Caki2 (cell line): ENCODE measurements at places on chromosomes 2 and 18. TPM values are rescaled to one million over a fixed set of nuclear protein-coding genes. Genes with fewer than 3 reads are reported as not detected.
A peak's percentile ranks its signal among the peaks of the same experiment; 100 is the strongest.

DNA sequence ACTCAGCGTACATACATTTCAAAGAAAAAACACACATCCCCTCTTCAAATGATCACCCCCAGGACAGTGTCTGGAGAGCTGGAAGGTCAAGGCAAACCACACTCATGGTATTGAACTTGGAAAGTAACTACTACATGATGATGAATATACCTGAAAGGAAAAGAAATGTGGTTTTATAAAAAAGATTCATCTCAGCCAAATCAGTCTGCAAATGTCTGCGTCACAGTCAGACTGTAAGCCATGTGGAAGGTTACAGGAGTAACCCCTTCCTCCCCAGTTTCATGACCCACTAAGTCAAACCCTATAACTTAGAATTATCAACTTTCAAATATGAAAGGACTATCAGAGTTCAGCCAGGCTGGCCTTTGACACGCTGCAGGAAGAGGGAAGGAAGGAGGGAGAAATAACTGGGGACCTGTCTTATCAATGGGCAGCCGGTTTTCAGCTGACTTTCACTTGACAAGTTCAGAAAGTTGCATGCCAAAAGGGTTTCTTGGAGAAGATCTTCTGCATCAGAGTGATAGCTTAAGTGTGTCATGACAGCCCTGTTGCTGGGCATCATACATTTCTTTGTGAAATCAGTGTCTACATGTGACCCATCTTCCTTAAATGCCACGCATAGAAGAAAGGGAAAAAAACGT, 7.0 kb upstream of the BMP10 start:
- DNase-seq, result no peak

DNA sequence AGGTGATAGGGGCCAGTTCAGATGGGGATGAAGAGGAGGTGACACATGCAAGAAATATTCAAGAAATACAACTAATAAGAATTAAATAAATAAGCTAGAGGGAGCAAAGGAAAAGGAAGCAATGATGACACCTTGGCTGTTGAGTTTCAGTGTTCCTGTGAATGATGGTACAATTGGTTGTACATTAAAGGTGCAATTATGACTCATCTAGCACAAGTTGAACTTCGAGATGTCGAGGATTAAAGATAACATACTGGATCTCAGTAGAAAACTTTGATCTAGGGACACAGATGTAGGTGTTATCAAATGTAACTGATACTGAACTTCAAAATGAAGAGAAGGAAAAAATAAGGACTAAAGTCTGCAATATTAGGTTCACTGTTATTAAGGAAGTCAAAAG, 760.6 kb upstream of the CHAC2 start:
- peak; percentile 27 for DNase-seq

DNA sequence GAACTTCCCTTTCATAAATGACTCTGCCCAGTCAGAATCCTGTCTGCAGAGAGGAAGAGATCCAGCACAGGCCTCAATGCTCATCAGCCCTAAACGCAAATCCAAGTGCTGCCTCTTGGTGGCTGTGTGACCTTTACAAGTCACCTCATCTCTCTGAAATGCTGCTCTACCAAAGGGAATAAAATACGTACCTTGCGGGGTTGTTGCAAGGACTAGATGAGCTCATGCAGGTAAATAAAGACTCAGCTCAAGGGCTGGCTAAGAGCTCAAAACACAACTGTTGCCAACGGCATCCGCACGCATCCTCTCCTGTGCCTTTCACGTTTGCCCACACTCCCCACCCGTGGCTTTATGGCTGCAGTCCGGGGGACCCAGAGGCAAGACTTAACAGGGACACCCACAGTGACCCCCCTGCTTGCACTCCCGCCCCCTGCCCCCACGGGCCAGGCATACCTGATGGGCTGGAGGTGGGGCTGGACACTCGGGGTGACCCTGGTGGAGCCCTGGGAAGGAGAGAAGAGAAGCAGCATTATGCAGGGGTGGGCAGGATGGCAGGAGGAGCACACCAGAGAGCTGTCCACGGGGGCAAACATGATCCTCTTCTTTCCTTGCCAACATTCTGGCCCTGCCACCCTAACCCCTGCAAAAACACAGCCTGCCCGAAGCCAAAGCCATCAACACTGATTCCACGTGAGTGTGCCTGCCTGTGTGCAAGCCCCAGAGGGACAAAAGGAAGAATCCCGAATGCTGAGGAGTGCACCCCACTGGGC, 102.6 kb downstream of the TNS1 start:
- DNase-seq, result no peak

DNA sequence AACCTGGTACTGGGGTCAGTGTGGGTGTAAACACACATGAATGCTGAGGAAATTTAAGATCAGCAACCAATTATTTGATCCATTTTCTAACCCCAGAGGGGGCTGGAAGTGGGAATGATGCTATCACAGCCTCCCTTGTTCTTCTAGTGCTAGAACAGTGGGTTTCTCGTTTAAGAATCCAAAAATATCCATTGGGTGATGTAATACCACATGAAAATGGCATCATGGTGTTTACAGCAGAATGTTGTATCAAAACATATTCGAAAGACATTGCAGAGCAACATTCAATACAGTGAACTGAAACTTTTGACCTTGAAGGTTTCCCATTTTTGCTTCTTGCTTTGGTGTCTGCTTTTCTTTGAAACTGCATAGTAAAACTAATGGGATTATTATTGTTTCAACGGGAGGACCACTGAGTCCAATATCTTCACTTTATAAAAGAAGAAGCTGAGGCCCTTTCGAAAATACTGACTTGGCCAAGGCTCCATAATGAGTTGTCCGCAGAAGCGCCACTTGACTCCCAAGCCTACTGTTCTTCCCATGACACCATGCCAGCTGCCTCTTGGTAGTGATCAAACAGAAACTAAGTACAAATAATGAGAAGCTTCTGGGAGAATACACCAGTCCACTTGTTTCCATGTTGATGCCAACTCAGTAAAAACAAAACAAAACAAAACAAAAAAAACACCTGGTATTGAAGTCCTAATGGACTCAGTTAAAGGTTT, 106.1 kb downstream of the COLEC12 start:
- no peak for DNase-seq

DNA sequence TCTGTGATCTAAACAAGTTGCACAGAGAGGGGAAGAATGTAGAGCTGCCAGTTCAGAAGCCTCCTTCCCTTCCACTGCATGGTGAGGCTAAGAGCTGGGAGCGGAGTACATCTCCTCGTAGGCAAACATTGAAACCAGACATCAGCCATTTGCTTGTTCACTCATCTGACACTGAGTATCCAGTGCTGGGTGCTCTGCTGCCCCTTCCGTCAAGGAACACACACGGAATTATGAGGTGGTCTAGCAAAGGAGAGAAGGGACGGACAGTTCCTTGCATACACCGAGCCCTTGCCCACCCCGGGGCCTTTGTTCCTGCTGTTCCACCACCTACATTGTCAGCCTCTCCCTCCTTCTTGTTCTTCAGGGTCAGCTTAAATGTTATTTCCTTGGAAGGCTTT, 44.6 kb downstream of the SLC4A1AP start:
- no peak for DNase-seq

DNA sequence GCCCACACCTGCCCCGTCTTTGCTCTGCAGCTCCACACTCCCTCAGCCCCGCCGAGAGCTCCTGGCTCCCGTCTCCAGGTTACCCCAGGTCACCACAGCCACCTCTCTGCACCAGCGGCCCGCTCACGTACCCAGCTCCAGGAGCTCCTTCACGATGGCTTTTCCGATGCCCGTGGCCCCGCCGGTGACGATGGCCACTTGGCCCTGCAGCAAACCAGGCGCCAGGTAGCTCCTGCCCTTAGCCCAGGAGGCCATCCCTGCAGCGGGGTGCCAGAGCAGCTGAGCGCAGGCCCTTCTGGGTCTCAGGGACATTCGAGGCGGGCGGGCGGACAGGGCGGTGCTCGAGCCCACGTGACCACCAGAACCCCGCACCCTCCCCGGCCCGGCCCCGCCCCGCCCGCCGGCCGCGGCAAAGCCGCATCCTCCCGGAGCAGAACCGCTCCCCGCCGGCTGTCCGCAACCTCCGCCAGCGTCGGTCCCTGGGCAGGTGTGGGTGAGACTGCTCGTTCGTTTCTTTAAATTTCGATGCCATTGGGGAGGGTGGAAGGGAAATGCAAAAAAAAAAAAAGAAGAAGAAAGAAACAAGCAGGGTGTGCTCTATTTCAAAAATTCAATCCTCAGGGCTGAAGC, at the start of the genes PECR and TMEM169:
TSS of gene PECR (minus strand) at position 323 of the 630 bp plus-strand sequence. CDS start at position 255, 68 bp downstream.
TSS of gene TMEM169 (plus strand) at position 433 of the 630 bp plus-strand sequence. CDS start 14,045 bp downstream, outside the sequence.
- peak; percentile 68 for DNase-seq

DNA sequence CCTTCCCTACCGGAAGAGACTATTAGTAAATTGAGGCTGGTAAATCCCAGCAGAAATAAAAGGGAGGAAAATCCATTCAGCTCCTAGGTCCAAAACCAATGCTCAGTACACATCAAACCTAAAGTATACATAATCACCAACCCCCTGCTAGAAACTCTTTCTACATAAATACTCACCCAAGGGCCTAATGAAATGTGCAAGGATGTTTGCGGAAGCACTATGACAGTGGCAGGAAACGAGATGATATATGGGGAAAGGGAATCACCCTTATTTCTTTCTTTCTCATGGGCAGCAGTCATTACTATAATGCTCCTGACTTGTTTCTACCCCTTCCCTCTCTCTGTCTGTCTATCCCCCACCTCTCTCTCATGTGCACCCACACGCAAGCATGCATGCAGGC, 1.3 kb upstream of the SCTR start:
- no peak for DNase-seq

DNA sequence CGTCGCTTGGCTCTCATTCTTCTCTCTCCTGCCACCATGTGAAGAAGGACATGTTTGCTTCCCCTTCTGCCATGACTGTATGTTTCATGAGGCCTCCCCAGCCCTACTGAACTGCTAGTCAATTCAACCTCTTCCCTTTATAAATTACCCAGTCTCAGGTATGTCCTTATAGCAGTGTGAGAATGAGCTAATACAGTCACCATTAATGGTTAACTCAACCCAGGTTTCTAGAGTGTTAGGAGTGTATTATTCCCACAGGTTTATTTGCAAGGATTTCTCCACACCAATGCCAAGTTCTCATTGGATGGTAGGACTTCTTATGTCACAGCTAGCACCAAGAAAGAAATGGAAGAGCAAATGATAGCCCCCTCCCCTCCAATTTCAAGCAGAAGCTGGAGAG, 71.9 kb downstream of the DYNAP start:
- DNase-seq, result no peak

DNA sequence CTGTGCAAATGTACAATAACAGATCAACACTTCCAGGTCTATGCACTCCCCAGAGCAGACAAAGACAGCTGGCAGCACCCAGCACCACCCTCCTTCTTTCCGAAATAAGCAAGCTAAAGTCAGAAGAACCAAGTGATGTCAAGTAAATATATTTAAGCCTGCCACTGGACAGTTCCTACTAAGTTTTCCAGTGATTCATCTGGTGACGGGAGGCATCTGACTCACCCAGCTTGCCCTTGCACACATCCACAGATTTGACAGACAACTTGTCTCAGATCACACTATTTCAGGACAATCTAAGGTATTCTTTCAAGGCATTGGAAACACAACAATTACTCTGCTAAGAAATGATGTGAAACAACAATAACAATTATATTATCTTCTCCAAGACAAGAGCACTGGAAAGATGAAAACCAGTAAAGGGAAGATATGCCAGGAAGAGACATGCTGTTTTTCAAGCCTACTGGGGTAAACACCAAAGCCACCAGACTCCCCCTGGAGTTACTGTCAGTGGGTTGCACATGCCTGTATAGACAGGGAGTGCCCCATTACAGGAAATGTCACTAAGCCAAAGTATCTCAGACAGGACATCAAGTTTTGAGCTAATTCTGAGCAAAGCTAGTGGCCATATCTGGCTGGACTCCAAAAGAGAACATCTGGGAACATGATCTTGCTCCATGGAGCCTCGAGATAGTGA, 287.9 kb upstream of the KLHL29 start:
- no peak for DNase-seq

- DNase-seq, result peak; percentile 25
Measured at GRCh38 chr2:86238354-86238753, 39.1 kb downstream of the MRPL35 start.

GRCh38 chr18:50917021-50917420, 38.1 kb downstream of the ME2 start:
- no peak for DNase-seq

- no peak for DNase-seq
Measured at GRCh38 chr18:12477606-12478005, 69.9 kb downstream of the PRELID3A start.

DNA sequence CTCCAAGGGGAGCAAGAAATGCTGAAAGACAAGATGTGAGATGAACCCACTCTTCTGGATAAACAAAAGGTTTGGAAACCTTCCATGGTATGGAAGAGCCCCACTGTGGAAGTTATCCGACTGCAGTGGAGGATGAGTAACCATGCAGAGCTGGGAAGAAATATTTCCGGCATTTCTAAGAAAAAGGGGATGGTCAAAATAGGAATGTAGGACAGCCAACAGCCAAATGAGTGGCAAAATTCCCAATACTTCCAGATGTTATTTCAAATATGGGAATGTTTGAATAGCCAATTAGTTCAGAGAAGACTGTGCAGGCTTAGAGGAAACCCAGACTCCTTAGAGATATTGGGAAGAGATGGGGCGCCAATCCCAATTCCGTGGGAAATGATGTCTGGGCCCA, 246.8 kb downstream of the RAD51AP2 start:
- DNase-seq, result no peak

DNA sequence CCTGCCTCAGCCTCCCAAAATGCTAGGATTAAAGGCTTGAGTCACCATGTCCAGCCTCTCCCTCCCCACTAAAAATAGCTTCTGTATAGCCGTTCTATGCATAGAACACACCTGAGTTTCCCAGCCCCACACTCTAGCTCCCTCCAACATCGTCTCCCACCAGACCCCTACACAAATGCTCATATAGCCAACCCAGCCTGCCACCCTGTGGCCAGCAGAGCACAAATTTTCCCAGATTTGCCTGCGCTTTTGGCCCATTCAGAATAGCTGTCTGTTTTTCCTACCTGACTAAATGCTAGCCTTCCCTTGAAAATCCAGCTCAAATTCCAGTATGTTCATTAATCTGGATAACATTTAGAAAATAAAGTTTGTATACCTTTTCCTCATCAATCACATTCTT, 22.8 kb downstream of the TRABD2A start:
- no peak for DNase-seq

DNA sequence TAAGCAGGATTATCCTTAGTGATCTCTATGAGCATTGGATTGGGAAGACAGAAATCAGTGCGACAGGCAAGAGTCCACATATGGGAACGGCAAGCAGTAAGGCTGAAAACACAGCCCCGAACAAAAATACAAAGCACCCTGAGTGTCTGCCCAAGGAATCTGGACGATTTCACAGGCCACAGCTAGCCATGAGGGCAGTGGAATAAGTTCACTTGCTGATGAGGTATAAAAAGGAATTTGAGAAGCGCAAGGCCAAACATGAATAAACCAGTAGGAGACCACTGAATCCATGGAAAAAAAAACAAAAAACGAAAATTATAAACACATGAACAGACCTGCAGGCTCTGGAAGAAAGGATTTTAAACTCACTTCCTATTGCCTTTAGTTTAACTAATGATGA, 24.3 kb downstream of the WDSUB1 start:
- DNase-seq, result no peak

Gene SAG
- not detected in 2 replicates for total RNA-seq

Gene TMBIM1
- total RNA-seq, result 159 and 177 TPM in 2 replicates

Gene MAPK4
- total RNA-seq, result not detected in 2 replicates

Gene TBR1
- not detected in 2 replicates for total RNA-seq

Gene CDKL4
- total RNA-seq, result not detected in 2 replicates

Gene CD8A
- total RNA-seq, result not detected in 2 replicates
